Cardiac fibroblast (primary cell): ENCODE measurements at places on chromosomes 1 and 21.

DNA sequence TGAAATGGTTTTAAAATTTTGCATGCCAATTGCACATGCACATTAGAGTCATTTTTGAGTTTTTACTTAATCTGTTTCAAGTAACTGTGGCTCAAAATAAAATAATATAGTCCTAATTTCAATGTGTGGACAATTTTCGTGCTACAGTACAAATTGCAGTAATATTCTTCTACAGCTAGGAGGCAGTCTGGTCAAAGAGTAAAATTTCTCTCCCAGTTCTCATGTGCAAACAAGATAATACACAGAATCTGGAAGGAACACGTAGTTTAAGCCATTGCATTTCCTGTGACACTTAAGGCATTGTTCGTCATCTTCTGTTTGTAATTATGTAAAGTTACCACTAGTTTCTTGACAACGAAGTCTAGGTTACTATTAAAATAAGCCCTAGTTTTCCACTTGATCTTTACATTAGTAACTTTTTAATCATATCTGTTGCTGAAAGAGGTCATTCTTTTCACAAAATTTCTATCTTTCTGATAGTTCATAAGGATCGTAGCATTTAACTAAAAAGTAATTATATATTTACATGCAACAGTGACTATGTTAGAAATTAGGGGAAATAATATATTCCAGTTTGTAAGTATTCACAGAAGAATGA lies 28.9 kb downstream of the ODR4 start:
- DNase-seq = peak; percentile 91

DNA sequence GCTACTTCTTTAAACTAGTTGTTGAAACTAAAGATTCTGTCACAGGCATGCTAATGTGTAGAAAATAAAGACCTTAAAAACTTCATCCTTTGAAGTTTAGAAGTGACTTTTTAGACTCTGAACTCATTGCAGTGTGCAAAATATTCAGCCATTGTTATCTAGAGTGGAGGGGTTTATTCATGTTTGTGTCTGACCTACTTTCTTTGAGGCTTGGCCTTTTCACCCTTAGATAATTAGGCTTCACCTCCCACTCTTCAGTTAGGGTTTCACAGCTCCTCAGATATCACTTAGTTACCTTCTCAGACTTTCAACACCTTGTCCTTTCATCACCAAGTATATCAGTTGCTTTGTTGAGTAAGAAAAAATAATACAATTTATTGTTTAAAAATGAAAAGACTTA lies 75.9 kb downstream of the IVNS1ABP start:
- DNase-seq = no peak

- DNase-seq = no peak
Observed at GRCh38 chr1:111157431-111157830, 17.4 kb downstream of the CEPT1 start.

DNA sequence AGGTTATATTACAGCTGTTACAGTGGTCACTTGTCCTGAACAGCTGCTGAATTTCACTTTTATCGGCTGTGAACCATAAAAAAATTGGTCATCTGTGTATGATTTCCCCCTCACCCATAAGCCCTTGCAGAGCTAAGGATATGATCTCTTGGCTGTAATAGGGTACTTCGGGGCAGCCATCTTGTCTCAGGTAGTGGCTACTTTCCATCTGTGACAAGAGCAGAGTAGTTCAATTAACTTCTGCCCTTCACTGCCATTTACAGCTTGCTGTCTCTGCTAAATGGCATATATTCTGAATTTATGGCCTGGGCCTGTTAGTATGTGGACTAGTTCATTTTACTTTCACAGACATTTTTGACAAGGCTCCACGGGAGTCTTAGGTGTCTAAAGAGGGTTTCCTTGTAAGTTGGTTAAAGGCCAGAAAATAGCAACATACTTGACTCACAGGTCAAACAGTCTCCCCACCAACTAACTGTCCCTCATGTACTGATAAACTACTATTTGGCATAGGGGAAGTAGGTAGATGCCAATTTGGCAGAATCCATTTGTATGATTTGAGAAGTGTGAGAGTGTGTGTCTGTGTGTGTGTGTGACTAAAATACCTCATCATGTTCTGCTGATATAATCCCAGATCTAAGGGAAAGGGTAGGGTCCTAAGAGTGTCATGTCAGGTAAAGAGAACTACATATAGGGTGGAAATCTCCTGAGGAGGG lies 151.6 kb downstream of the KCTD3 start:
- DNase-seq = no peak

- peak; percentile 27 for DNase-seq
Observed at GRCh38 chr1:6234502-6235295, 1.1 kb downstream of the ICMT start.

- peak; percentile 94 for DNase-seq
Observed at GRCh38 chr1:21251773-21252471, 38.3 kb downstream of the ECE1 start.

DNA sequence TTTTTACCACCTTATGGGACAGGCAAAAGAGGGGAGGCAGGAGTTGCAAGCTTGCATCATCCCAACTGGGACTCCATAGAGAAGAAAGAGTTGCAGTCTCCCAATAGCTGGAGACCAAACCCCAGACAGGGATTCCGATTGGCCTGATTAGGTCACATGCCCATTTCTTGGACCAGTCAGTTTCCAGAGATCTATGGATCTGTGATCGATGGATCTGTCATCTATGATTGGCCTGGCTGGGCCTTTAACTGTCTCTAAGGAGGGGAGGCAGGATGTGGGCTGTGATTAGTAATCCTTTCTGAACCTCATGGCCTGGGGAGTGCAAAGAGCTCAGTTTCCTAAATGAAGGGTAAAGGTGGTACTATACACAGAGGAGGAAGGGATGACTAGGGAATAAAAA lies 252.1 kb downstream of the MATN1 start:
- no peak for DNase-seq

DNA sequence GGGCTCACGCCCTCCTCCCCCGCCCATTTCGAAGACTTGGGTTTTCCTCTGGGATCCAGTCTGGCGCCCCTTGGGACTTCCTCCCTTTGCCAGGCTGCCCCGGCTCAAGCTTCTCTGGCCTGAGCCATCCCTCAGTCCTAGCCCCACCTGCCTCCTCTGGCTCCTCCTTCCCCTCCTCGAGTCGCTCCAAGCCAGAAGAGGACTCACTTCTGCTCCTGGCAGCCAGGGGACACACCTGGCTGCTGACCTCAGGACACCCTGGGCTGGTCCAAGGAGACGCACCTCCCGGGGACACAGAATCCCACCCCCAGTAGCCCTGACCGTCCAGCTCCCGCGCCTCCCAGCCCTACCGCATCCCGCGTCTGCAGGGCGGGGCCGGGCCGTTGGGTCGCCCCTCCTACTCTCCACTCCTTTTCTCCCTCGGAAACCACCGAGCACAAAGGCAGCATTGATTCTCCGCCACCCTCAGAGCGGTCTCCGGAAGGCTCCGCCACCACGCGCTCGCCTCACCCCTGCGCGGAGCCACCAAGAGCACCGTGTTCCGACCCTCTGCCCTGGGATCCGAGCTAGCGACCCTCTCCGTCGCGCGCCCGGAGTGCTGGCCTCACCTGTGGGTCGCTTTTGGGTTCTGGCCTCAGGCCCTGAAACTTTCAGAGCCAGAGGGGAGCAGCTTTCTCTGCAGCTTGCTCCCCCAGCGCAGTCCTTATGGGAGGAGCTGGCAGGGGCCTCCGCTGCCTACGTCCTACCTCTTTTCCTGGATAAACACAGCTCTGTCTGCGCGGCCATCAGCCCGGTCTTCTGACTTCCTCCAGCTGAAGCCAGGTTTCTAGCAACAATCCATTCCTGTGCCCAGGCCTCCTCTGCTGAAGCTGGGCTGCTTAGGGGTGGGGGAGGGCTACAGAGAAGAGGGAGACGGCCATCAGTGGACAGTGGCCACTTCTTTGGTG lies at the start of gene C2CD4D:
C2CD4D (minus strand) TSS at position 364 of the 947 bp plus-strand sequence. CDS start 831 bp downstream, outside the sequence.
- DNase-seq = no peak

GRCh38 chr21:26965907-26966581 lies 844 bp downstream of the ADAMTS5 start:
- peak; percentile 17 for DNase-seq

- no peak for DNase-seq
Observed at GRCh38 chr1:184854036-184854435, 99.4 kb upstream of the EDEM3 start.
